Caco-2 (cell line): ENCODE measurements at places on chromosomes 4 and X.

DNA sequence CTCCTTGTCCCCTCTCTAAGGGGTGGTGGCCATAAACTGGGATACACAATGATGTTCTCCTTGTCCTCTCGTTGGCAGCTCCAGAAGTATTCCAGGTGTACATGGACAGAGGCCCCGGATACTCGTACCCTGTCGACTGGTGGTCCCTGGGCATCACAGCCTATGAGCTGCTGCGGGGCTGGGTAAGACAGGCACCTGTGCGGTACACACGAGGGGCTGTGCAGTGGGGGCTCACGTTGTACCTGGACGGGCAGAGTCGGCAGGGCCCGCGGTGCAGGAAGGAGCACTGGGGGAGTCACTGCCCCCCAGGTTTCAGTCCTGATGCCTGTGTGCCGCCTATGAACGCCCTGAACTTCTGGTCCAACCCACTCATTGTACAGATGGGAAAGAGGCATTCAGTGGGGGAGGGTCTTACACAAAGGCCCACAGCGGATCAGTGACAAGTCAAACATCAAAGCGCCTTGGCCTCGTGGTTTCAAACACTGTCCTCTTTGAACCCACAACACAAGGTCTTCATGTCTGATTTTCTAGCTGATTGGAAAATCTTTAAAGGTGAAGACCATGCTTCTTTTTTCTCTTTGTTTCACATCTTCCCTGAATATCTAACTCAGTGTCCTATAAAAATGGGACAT lies 261.6 kb downstream of the EVC2 start:
- DNase-seq: no peak

DNA sequence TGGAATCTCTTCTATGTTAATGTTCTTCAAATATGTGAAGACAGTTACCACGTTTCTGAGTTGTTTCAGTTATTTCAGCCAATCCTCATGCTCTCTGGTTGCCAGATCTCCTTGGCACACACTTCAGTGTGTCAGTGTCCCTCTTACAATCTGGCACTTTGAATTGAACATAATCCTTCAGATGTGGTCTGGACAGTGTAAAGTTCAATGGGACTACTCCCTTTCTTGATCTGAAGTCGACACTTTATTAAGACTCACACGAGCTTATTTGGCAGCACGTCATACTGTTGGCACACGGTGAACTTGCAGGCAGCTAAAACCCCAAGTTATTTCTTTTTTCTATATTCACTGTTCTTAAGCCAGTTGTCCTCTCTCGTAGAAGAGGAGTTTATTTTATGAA lies 28.2 kb downstream of the ARSJ start:
- DNase-seq: no peak

GRCh38 chr4:86054286-86055032 lies 305.4 kb downstream of the MAPK10 start:
- no peak for DNase-seq

DNA sequence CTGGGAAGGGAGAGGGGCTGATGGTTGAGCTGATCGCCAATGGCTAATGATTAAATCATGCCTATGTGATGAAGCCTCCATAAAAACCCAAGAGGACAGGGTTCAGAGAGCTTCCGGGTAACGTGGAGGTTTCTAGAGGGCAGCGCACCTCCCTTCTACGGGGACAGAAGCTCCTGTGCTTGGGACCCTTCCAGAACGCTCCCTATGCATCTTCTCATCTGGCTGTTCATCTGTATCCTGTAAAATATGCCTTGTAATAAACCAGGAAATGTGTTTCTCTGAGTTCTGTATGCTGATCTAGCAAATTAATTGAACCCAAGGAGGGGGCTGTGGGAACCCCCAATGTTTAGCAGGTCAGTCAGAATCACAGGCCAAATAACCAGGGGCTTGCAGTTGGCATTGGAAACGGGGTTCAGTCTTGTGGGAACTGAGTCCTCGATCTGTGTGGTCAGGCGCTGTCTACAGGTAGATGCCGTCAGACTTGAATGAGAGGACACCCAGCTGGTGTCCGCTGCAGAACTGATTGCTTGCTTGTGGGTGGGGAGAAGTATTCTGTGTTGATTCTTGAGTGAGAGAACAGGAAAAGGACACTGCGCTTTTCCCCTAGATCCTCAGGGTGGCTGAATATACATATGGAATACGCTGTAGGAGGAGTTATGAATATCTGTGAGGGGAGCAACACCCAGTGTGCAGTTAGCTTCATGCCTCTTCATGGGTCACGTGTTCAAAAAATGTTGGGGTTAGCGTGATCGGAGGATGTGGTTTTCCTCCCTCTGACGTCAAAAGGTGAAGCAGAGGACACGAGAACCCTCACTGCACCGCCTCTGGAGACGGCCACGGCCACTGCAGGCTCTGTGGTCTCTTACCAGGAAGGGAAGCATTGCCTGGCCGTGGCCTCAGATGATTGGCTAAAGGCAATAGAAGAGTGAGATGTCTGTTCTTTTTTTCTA lies 29.2 kb downstream of the HTT-AS start:
- DNase-seq: no peak

DNA sequence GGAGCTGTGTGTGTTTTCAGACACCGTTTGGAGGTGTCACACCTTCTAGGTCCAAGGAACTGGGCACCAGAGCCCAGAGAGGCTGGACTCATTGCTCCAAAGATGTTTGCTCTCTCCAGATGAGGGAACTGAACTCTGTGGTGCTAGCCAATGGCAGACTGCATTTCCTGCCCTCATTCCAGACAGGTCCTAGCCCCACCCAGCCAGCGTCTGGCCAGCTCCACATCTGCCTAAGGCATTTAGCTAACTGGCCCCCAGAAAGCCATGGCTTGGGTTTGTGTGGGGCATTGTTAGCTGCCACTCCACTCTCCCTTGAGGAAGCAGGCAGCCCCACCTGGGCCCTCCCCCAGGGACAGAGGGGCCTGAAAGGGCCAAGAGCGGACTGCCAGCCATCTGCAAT lies 11.4 kb downstream of the FGD1 start:
- DNase-seq: no peak

- DNase-seq: no peak
Measured at GRCh38 chrX:153057281-153057680, 1.0 kb downstream of the PNMA3 start.

DNA sequence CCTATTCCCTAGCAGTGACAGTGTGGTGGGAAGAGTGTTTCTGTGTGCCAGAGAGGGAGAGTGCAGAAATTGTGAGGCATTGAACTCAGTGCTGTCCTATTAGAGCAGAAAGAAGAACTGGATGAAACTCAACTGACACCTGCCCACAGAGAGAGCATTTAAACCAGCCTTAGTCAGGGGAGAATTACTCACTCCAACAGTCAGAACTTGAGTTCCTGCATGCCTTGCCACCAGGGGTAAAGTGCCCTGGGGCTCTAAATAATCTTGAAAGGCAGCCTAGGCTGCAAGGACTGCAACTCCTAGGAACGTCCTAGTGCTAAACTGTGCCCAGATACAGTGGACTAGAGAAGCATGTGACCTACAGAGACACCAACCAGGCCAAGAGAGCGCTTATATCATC lies 12.8 kb downstream of the CYSLTR1 start:
- DNase-seq: no peak

- no peak for DNase-seq
Measured at GRCh38 chr4:181272422-181272821, 970.8 kb upstream of the TENM3 start.

- DNase-seq: no peak
Measured at GRCh38 chr4:154836513-154836912, 55.4 kb downstream of the RBM46 start.

- no peak for DNase-seq
Measured at GRCh38 chr4:19575924-19576323, 675.8 kb upstream of the SLIT2 start.

- no peak for DNase-seq
Measured at GRCh38 chr4:25258980-25259578, 25.2 kb downstream of the PI4K2B start.

GRCh38 chr4:137069473-137069872 lies 462.8 kb downstream of the PCDH18 start:
- DNase-seq: no peak

- DNase-seq: no peak
Measured at GRCh38 chrX:102930990-102931756, 5.9 kb upstream of the RAB40AL start.

- DNase-seq: no peak
Measured at GRCh38 chr4:177080388-177080787, 229.3 kb upstream of the NEIL3 start.

- no peak for DNase-seq
Measured at GRCh38 chrX:20481632-20482031, 214.9 kb upstream of the RPS6KA3 start.

- DNase-seq: no peak
Measured at GRCh38 chr4:98919996-98920395, 8.9 kb downstream of the EIF4E start.

- DNase-seq: no peak
Measured at GRCh38 chrX:113408843-113409242, 568.2 kb upstream of the AMOT start.
